Breast epithelium (tissue), 4 donors: ENCODE measurements at places on chromosomes 5 and 9. TPM values are rescaled to one million over a fixed set of nuclear protein-coding genes. Genes with fewer than 3 reads are reported as not detected.

Gene ADAMTS6
- 6.0 TPM for total RNA-seq

DNA sequence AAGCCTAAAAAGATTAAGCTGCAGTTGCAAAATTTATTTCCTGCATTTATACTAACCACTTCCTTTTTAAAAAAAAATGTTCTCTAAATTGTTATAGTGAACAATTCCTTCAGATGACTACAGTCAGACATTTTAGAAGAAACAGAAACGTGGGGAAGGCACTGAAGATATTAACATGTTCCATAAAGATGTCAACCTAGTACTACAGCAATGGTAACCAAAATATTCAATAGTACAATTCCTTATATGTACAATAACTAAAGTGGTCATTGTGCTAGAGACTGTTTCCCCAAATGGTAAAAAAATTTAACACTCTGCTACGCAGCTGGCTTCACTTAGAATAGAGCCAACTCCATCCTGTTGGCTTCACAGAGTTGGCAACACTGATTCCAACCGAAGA is 97.7 kb downstream of the FNBP1 start:
- no peak for DNase-seq

Gene SECISBP2
- total RNA-seq, result 76.0 TPM

DNA sequence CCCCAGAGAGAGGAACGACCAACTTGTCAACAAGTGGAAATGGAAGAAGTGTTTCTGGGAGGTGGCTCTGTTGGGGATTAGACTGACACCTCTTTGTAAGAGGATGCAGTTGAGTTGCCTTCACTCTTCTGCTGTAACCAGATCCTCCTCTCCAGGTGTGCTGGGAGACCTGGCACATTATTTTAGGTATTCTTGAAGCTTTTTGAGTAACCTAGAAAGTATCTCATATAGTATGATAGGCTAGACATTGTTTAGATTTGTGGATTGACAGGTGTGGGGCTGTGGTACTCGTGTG is 21.6 kb downstream of the SNX30 start:
- DNase-seq, result no peak

Gene C8G
- not detected for total RNA-seq

Gene PCDH12
- 3.5 TPM for total RNA-seq

- no peak for DNase-seq
Observed at GRCh38 chr9:115627511-115627910, 509.6 kb upstream of the TNC start.

DNA sequence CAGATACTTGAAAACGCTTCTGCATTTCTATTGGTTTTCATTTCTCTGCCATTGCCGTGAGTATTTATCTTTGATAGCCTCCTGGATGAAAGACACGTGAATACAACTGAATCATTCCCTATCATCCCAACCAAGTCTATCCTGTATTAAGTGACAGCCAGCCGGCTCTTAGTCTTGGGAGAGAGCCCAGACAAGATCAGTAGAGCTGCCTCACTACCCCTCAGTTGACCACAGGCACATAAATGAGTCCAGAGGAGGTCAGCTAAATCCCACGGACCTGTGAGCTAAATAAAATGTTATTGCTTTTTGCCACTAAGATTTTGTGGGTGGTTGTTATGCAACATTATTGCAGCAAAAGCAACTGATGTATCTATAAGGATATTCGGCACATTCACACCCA is 639.0 kb upstream of the ACO1 start:
- no peak for DNase-seq

DNA sequence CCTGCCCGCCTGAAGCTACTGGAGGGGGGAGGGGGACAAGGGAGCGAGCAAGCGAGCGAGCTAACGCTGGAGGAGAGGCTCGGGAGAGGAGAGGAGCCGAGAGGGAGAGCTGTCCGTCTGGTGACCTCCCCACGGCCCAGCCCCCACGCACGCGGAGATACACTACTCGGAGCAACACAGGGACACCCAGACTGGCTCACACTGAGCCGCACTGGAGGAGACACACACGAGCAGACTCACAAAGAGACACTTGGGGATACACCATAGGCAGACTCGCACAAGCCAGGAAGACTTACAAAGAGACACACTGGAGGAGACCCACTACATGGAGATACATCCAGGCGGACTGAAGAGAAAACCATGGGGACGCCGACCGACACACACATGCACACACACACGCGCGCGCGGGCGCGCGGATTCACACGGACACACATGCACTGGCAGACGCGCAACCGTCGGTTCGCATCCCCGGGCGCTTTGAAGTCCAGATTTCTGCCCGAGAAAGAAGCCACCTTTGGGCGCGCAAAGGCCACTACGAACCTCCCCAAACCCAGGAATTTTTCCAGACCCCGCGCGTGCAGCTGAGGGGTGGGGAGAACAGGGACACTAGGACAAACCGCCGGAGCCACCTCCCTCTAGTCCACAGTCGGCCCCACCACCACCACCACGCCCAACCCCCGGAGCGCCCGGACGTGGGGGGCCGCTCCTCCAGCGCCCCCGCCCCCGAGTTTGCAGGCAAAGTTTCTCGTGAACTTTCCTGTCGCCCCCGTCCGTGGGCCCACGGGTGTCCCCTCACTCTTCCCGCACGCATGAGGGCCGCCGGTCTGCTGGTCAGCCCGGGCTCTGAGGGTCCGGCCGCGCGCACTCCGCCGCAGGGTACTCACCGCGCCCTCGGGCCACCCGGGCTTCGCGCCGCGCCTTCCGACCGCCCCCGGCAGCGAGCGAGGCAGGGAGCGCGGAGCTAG is 571 bp downstream of the CNTFR start:
- no peak for DNase-seq

Gene CCDC152
- total RNA-seq, result 0.88 TPM

GRCh38 chr9:20331095-20331685 is 291.1 kb downstream of the MLLT3 start:
- no peak for DNase-seq

Gene SNCB
- total RNA-seq, result not detected

DNA sequence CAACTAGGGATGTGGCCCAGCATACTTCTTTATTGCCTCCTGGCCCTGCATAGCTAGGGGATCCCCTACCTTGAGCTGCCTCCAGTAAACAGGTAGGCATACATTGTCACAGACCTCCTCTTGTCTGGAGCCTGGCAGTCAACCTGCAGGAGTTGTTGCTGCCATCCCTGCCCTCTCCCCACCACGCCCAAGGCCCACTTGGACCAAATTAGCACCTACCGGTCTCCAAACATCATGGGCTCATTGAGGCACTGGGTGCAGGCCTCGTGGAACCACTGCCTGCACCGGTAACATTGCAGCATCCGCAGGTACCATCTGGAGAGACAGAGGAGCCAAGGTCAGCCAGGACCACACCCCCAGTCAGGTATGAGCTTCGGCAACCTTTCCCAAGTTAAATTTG is 10.3 kb downstream of the PHF19 start:
- DNase-seq, result no peak

GRCh38 chr5:132915681-132916080 is 42.2 kb downstream of the LEAP2 start:
- no peak for DNase-seq

- no peak for DNase-seq
Observed at GRCh38 chr5:627840-628239, 15.7 kb downstream of the CEP72 start.

Gene ANKRD34B
- total RNA-seq, result not detected

GRCh38 chr9:127211983-127212382 is 52.6 kb upstream of the GARNL3 start:
- DNase-seq, result no peak

DNA sequence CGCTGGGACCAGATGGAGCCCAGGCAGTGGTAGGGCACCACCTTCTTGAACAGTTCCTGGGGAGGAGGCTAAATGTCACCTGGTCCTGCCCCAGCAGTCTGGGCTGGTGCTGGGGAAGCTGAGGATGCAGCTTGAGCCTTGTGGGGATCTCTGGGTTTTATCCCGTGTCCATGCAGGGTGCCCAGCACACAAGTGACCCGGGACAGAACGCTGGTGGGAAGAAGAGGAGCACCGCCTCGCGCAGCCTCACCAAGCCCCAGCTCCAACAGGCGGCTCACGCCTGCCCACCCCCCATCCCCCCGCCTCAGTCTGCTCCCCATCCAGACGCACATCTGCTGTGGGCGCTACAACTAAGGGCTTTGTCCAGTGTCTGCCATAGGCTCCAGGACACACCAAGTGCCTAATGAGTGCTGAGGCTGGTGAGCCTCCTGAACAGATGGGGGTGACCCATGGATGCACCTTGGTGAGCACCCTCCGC is 13.8 kb downstream of the RALGDS start:
- no peak for DNase-seq

DNA sequence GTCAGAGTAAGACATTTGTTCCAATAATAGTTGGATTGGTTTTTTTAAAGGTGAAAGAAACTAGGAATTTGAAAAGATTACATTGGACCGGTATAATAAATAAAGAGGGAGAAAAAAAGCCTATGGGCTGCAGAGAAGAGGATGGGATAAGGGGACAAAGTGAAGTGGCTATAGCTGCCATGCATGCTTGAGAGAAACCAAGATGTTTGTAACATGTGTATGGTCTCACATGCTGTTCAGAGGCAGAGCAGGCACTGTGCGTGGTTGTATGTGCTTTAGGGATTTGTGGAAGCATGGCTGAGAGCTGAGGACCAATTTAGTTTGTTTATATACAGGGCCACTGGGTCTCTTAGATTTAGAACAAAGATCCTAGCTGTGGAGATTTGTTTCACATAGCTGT is 32.7 kb downstream of the LNPEP start:
- DNase-seq, result no peak

Gene FAT2
- 3.6 TPM for total RNA-seq

GRCh38 chr5:139852696-139853095 is 57.1 kb downstream of the PSD2 start:
- DNase-seq, result no peak

DNA sequence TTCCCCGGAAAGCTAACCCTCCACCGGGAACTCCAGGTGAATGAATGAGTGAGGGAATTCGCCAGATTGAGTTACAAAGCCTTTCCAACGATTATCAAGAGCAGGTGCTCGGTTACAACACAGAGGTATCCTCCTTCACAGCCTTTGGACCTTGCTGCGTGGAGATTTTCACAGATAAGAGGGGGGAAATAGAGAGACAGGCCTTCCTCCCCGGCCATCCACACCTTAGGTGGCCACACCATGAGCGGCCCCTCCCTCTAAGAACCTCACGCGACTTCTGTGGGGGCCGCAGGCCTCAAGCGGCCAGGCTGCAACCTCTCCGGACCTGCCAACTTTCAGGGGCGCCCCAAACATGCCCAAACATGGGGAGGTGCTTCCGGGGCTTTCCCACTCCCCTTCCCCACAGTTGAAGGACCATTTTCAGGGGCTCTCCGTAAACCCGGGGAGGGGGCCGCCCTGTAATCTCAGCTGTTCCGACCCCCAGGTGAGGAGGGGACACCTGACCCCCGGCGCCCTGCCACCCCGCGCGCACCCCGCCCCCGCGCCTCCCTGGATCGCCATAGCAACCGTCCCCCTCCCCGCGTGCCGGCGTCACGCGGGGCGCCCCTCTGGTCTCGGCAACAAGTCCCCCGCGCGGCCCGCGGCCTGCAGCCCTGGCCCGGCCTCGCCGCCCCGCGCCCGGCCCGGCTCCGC is 603 bp downstream of the DENND1A start:
- DNase-seq, result no peak

- DNase-seq, result no peak
Observed at GRCh38 chr5:33423018-33423630, 17.6 kb upstream of the TARS1 start.

DNA sequence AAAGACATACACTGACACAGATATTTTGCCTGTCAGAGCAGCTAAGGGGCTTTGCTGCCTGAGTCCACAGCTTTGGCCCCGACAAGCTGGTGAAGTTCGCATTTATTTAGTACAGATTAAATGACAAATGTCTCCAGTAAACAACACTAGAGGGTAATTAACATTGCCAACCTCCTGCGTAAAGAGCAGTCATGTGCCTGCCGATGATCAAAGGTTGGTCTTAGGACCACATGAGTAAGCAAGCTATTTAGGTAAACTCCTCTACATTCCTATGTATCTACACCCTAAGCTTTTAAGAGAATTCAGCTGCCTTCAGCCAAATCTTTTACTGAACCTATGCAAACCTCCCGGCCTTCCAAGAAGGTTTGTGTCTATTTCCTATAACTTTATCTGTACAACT is 73.0 kb upstream of the PJA2 start:
- DNase-seq, result no peak

Gene NAIP
- 70.0 TPM for total RNA-seq

- no peak for DNase-seq
Observed at GRCh38 chr5:55763746-55764420, 26.0 kb downstream of the DDX4 start.

Gene FABP6
- not detected for total RNA-seq

GRCh38 chr5:33491941-33492340 is 51.2 kb downstream of the TARS1 start:
- no peak for DNase-seq

DNA sequence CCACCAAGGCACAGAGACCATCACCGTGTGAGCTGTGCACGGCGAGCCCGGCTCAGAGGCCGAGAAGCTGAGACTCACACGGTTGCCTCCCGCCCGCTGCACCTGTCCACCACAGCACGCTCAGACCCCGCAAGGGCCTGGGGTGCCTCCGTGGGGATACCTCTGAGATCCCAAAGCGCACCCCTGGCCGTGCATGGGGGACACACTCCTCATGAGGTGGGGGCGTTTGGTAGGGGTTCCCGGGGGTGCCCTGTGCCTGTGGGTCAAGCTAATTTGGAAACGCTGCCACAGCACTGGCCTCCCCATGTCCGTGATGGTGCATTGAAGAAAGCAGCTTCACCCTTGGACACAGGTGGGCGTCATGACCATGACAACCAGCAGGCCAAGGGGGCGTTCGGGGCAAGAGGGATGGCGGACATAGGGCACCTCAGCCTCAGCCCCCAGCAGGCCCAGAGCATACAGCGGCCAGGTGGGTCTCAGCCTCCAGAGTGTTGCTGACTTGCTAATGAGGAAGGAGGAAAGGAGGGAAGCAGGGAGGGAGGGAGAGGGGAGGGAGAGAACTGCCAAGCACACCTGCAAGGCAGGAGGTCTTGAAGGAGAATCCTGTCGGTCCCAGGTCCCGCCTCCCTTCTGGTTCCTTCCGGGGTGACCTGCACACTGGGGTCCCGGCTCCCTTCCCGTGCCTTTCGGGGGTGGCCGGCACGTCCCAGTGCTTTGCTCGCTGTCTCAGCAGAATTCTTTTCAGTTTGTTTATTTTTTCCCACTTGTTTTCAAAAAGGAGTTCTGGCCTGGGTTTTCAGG is 34.7 kb downstream of the GLT6D1 start:
- DNase-seq, result no peak

Gene SPINK7
- total RNA-seq, result not detected

DNA sequence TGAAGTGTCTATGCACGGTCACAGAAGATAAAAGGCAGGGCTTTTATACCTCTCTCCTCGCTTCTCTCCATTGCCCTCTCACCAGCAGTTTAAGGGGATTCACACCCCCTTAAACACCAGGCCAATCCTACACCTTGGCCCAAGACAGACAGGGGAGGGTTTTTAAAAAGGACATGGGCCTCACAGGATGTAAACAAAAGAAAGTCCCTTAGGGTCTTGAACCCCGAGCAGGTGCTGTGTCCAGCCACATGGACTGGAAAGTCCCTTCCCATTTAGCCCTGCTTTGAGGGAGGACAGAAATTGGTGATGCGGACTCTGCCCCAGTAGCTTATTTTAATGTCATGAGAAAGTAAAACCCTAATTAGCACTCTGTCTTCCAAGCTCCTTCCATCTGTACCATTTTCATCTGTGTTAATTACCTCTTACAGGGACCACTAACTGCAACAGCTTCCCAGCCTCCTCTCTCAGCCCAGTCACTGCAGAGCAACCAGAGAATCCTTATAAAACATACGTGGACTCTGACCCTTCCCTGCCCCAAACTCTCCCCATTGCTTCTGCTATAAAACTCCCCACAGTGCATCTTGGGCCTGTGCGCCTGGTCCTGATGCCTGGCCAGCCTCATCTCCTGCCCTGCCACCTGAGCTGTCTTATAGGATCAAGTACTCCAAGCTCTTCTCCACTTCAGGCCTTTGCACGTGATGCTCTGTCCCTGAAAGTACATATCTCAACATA is 16.7 kb downstream of the WHRN start:
- no peak for DNase-seq

Gene FIBCD1
- not detected for total RNA-seq
